Left renal pelvis (tissue), 4 donors: ENCODE measurements at places on chromosomes 2 and 18.

GRCh38 chr2:130338793-130339345 is 3.8 kb upstream of the IMP4 start:
- no peak for DNase-seq

DNA sequence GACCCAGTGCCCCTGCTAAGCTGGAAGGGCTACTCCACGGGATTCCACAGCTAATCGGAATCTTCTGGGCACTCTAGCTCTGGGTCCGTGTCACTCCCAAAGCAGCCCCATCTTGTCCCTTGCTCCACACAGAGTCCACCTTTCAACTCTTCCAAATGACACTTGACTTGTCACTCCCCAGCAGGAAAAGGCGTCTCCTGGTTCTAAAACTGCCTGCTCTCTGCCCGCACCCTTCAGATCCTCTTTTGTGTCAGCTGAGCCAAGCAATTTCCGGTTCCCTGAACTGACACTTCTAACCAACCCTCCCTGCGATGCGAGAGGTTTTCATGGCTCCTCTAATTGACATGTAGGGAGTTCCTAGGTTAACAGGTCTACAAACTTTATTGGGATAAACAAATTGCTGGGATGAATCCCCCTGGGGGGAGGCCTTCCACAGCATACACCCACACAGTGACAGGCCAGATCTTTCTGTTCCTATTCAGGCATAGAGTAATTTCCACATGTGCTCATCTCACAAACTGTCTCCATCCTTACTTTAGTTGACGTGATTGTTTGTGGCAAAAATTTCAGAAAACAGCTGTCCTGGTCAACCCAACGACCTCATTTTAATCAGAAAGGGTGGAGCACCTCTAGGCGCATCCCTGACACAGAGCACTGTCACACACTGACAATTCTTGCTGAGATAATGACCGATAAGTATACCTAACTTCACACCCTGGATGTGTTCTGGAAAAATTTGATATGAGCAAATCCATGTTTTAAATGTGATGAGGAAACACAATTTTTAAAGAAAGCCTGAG is 104.9 kb downstream of the RBMS1 start:
- DNase-seq, result no peak

DNA sequence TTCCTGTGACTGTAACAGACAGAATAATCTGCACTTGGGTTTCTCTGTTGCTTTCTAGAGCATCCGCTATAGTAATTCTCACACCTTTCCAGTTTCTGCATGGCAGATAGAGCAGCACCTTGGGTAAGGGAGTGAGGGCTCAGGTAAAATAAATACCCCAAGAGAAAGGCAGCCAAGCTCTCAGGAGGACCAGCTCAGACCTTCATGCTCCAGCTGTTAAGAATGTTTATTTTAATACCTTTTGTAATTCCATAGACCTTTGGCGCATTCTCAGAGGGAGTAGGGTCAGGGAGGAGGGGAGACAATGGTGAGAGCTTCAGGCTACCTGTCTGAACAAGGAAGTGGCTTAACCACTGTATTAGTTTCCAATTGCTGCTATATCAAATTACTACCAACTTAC is 16.2 kb upstream of the TMEM178A start:
- no peak for DNase-seq

GRCh38 chr18:49133112-49133511 is 182.3 kb upstream of the SMAD7 start:
- DNase-seq, result no peak

- no peak for DNase-seq
These were observed 5.7 kb downstream of the TCF4 start for GRCh38 chr18:55582325-55582724.
